ENCODE measurements at places on chromosomes 5 and 9. TPM values are rescaled to one million over a fixed set of nuclear protein-coding genes. Genes with fewer than 3 reads are reported as not detected.

NR5A1 gene
- total RNA-seq = not detected

- ATAC-seq = no peak
Measured at GRCh38 chr5:95900383-95900958, 61.2 kb downstream of the ELL2 start.

DNA sequence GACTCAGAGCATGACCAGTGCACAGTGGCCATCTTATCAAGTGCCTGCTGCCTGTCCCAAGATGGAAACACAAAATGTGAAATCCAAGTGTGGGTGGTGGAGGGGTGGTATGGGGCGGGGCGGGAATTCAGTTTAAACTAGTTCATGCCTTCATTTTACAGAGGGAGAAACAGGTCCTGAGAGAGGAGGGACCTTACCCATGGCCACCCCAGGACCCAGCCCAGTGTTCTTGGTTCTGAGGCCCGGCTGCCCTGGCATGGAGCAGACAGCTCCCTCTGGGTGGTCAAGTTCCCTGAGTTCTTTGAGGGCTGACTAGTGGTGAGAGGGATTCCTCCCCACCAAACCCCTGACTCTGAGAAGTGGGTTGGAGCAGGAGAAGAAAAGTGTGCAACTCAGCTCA is 20.8 kb downstream of the KCNIP1 start:
- ATAC-seq = no peak

ROR2 gene
- total RNA-seq = 0.08 TPM

RASEF gene
- not detected for total RNA-seq

DNA sequence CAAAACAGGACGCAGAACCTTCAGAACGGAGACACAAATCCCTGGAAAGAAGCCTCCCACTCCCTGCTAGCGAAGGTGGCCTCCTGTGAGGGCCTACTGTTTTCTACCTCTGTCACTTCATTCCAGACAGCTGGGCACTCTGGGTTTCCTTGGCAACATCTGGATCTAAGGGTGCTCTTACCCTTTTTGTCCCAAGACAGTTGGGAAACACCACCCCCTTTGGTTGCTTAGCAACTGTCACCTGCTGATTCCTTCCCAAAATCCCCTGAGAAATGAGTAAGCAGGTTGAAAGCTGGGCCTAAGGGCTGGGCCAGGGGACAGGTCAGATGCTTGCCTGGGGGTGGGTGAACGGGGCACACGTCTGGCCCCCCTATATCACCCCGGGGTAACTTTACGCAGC is 29.4 kb downstream of the NANS start:
- peak; percentile 6 for ATAC-seq

DNA sequence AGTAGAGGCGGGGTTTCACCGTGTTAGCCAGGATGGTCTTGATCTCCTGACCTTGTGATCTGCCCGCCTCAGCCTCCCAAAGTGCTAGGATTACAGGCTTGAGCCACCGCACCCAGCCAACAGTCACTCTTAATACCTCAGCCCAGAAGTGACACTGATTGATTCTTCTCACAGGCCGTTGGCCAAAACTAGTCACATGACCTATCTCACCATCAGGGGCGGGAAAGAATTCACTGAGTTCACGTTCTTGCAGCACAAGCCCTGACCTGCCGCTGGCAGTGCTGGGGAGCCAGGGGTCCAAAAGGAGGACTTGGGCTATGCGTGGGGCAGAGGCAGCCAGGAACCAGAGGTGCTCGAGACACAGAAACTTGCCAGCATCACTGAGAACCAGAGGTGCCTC is 55.0 kb upstream of the CPLX2 start:
- ATAC-seq = no peak

HTR4 gene
- not detected for total RNA-seq

GRCh38 chr5:148145916-148146315 is 22.4 kb upstream of the SPINK14 start:
- no peak for ATAC-seq

GRCh38 chr5:57476601-57477056 is 6.0 kb downstream of the ACTBL2 start:
- no peak for ATAC-seq

DNA sequence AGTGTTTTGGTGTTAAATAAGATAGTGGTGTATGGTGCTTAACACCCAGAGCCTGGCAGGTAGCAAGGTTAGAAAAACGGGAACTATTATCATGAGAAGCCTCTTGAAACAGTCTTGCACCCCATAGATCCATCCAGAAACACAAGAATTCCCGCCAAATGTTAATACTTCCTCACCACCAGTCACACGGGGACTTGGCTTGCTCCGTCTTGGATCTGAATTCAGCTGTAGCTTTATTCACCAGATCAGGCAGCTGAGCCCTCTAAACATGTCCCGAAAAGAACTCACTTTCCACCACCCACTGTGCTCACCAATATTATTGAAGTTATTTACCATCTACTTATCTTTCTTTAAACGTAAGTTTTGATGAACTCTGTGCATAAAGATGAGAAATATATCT is 101.6 kb upstream of the PTPN3 start:
- ATAC-seq = no peak

DNA sequence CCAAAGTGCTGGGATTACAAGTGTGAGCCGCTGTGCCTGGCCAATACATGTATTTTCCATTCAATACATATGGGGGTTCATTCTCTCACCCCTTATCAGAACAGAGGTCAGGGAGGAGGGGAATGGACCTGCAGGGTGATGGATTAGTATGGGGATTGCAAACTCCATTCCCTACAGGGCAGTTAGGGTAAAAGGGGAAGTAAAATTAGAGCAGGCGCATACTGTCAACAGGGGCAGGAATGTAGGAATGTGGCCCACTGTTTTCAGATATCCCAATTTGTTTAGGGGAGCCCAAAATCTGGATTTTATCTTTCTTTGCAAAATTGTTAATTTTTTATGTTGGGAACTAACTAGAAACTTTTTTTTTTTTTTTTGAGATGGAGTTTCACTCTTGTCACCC is 46.4 kb upstream of the SLC44A1 start:
- no peak for ATAC-seq

GRCh38 chr5:37836592-37837413 is 3.0 kb downstream of the GDNF start:
- peak; percentile 7 for ATAC-seq

DNA sequence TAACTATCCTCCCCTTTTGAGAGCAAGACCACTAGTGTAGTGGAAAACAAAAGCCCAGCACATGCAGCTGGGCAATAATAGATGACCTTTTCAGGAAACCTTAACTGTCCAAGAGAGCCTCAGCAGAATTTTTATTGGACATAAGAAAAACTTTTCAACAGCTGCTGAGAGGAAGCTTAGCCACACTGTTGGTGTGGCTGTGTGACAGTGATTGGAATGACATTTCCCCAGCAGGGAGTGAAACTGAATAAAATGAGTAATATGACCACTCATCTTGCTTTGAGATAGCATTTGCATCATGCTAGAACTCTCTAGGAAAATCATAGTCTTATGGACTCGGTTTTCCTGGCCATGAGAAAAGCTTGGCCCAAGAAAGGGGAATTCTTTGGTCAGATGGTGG is 687.8 kb downstream of the SLCO4C1 start:
- peak; percentile 32 for ATAC-seq

RFESD gene
- 9.3 TPM for total RNA-seq

SPINK6 gene
- total RNA-seq = not detected

GRCh38 chr9:114252394-114252793 is 70.5 kb upstream of the ORM1 start:
- no peak for ATAC-seq

FBXO10 gene
- 4.8 TPM for total RNA-seq

DNA sequence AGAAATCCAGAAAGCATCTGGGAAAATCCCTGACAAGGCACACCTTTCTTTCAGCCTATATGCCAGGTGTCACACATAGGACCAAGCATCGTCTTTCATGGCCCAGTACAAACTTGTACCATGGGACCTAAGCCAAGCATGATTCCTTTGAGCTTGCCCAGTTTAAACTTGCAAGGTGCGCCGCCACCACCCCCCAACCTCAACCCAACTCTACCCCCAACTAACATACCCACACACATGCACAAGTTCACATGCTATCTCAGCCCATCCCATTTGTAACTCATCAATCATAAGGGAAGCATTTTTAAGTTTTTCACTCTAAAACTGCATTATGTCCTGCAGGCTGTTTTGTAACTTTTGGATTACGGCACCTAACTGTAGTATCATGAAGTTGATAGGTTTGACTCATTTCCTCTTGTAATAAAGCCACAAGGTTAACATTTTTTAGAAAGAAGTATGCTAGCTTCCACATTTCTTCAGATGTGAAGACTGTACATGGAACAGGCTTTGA is 145.9 kb upstream of the FST start:
- ATAC-seq = no peak

DNA sequence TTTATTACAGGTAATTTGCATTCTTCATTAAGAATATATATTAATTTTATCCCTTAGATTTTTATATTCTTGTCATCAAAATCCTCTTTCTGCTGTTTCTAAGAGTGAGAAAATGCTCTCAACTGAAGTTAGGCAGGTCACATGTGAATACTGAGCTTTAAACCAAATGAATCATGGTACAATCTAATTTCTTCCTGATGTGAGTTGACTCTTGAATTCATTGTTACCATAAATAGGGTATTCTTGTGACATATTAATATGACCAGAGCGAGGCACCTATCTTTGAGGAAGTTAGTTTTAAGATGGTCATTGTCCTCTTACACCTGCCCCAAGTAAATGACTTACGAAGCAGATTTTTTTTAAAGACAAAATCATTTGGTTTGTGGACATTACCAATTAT is 17.4 kb downstream of the C9orf85 start:
- ATAC-seq = no peak

DNA sequence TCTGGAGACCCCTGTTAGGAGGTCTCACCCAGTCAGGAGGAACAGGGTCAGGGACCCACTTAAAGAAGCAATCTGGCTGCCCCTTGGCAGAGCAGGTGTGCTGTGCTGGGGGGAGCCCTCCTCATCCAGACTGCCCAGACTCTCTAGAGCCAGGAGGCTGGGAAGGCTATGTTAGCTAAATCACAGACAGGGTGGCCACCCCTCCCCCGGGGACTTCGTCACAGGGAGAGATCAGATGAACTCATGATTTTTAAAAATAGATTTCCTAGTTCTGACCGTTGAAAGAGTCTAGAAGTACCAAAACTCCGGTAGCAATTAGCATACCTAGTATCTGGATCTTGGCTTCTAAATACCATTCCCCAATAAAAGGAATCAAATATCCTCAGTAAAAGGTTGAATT is 35.0 kb upstream of the FOXB2 start:
- no peak for ATAC-seq

DNA sequence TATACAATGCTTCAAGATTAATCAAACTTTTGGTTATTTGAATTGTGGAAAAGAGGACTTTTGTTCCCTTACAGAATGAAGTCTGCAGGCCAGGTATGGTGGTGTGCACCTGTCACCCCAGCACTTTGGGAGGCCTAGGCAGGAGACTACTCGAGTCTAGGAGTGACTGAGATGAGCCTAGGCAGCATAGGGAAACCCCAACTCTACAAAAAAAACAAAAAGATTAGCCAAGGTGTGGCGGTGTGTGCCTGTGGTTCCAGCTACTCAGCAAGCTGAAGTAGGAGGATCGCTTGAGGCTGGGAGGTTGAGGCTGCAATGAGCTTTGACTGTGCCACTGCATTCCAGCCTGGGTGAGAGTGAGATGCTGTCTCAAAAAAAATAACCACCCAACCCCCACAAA is 9.3 kb downstream of the CCNH start:
- ATAC-seq = peak; percentile 54

GRCh38 chr5:179868541-179868940 is 9.9 kb upstream of the MRNIP start:
- ATAC-seq = no peak

- ATAC-seq = no peak
Measured at GRCh38 chr5:142806841-142807267, 36.7 kb downstream of the ARHGAP26 start.

- peak; percentile 36 for ATAC-seq
Measured at GRCh38 chr5:98415663-98416062, 357.8 kb upstream of the RGMB start.

DNA sequence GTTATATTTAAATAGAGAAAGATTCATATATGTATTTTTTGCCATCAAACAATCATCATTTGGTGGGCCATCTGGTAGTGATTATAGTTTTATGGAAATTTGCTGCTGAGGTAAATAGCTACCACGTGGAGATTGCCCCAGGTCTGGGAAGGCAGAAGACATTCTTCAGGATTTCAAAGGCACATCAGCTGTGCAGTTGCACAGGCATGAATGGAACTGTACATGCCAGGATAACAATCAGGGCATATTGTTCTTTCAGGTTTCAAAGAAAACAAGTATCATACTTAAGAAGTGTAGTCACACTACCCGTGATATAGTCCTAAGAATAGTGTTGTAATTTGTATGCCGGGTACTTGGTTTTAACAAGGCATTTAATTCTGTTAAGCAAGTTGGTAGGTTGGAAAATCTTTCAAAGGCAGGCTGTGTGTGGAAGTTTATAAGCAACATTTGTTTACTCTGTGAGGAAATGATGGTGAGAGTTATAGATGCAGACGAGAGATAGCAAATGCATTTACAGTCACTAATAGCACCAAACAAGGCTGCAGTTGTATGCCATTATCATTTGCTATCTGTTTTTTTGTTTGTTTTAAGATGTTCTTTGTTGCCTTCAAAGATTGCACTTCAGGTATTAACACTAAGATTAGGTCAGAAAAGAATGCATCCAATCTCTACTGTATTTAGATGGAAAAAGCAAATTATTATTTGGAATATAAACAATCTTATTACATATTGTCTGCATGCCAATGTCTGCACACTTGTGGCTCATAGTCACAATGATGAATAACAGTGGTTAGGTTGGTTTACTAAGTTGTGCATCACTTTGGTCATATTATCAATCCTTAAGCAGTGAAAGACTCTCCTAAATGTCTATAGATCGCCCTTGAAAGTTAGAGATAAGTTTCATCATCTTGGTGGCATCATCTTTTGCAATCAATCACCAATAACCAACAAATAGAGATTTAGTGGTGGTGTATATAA is 55.3 kb downstream of the RPS23 start:
- peak; percentile 34 for ATAC-seq

SYK gene
- 0.37 TPM for total RNA-seq

GRCh38 chr9:16352791-16353401 is 517.6 kb downstream of the BNC2 start:
- no peak for ATAC-seq

DNA sequence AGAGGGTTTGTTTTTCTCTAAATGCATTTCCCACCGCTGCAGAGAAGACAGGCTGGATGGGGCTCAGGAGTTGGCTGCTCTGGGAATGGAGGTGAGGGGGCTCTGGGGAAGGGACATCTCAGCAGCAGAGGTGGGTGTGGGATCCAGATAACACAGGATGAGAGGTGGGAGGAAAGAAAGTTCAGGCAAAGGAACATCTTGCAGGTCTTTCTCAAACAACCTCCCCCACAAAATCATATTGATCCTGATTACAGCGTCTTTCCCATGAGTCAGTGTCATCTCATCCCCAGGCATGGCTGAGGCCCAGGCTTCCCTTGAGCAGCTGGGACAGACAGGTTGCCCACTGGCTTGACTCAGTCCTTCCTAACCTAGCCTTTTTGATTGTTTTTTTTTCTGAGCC is 11.3 kb upstream of the ACSL6 start:
- ATAC-seq = peak; percentile 42

DNA sequence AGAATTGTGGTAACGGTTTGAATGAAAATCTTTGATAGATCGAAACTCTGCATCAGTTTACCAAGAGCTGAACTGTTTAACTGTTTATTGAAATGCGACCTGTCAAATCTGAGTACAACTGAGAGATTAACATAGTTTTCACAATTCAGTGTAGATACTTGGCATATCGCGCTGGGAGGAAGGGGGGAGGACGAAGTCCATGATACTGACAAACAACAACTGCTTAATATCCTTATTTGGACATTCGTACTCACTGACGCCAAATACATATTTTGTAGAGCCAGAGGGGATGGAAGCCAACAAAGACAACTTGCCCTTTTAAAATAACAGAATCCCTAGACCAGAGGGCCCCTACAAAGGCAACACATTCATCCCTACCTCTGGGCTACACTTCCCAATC is 93.2 kb downstream of the GLIS3 start:
- ATAC-seq = no peak

Data from activated T-helper 17 cell treated with anti-CD3 and anti-CD28 coated beads, Interleukin-2, amount 50 U/mL, for 72 hours (primary cell).